ENCODE measurements at places on chromosomes 2 and 18. TPM values are rescaled to one million over a fixed set of nuclear protein-coding genes. Genes with fewer than 3 reads are reported as not detected.

GRCh38 chr2:242057379-242058040 lies 188.0 kb downstream of the RTP5 start:
- no peak overlapping the region for H3K27ac ChIP-seq
- no peak overlapping the region for H3K4me3 ChIP-seq
- no peak for DNase-seq
- no peaks in the 10 kb centered on the region for H3K27me3 ChIP-seq
- no peaks in the 10 kb centered on the region for H3K4me1 ChIP-seq

GRCh38 chr2:45180779-45181178 lies 171.5 kb upstream of the SIX2 start:
- no peaks in the 10 kb centered on the region for H3K4me1 ChIP-seq
- no peak for DNase-seq
- no peaks in the 10 kb centered on the region for H3K27me3 ChIP-seq
- no peak overlapping the region for H3K4me3 ChIP-seq

DNA sequence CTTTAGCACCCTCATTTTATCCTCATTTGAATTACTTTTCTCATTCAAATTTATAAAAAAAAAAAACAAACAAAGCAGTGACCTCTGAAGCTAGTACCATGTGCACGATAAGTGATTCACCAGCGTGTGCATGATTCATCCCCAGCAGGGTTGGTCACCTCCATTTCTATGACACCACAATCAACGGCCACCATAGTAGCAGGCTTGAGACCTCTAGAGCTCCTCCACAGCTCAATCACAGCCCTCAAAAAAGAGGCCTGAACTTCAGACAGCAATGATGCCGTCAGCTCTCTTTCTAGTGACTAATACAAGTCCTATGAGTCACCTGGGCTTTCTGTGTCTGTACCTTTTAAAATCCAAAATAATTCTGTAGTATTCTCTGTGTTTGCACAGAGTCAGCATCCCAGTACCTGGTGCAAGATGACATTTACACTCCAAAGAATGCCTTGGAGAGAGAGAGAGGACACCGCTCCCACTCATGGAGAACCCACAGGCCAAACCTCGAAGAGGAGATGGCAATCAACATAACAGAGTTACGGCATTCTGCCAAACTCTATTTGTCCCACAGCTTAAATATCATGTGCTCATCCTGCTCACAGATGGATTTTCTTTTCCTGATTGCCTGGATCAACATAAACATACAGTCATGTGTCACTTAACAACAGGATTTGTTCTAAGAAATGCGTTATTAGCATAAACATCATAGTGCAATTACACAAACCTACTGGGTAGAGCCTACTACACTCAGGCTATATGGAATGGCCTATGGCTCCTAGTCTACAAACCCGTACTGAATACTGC lies 58.7 kb downstream of the L3MBTL4 start:
- no peak overlapping the region for H3K27ac ChIP-seq
- no peak for DNase-seq
- no peaks in the 10 kb centered on the region for H3K4me1 ChIP-seq
- no peaks in the 10 kb centered on the region for H3K36me3 ChIP-seq
- H3K27me3 ChIP-seq, result no peaks in the 10 kb centered on the region

Gene SNED1
- 55.7 TPM for total RNA-seq

GRCh38 chr2:170717991-170718589 lies 3.0 kb downstream of the SP5 start:
- no peak overlapping the region for H3K4me3 ChIP-seq
- H3K4me1 ChIP-seq, result peaks cover 15% of the 10 kb centered on the region
- H3K36me3 ChIP-seq, result no peaks in the 10 kb centered on the region
- H3K27me3 ChIP-seq, result no peaks in the 10 kb centered on the region
- no peak overlapping the region for H3K27ac ChIP-seq
- no peak for DNase-seq

GRCh38 chr2:113973810-113974209 lies 83.9 kb downstream of the ACTR3 start:
- H3K4me1 ChIP-seq, result peaks cover 4% of the 10 kb centered on the region
- no peaks in the 10 kb centered on the region for H3K36me3 ChIP-seq
- H3K4me3 ChIP-seq, result no peak overlapping the region
- no peaks in the 10 kb centered on the region for H3K27me3 ChIP-seq
- H3K27ac ChIP-seq, result no peak overlapping the region

- no peaks in the 10 kb centered on the region for H3K27me3 ChIP-seq
- H3K27ac ChIP-seq, result peak overlapping the region; percentile 76
- no peak for DNase-seq
- no peaks in the 10 kb centered on the region for H3K36me3 ChIP-seq
- peaks cover 1% of the 10 kb centered on the region for H3K4me1 ChIP-seq
Observed at GRCh38 chr2:119305497-119306195, 61.0 kb downstream of the C2orf76 start.

Gene ACVR1C
- total RNA-seq, result 4.3 TPM

Gene IL36A
- not detected for total RNA-seq

GRCh38 chr2:171389780-171390179 lies 44.0 kb downstream of the METTL8 start:
- H3K36me3 ChIP-seq, result no peaks in the 10 kb centered on the region
- DNase-seq, result no peak
- H3K27ac ChIP-seq, result no peak overlapping the region
- no peaks in the 10 kb centered on the region for H3K4me1 ChIP-seq
- no peaks in the 10 kb centered on the region for H3K27me3 ChIP-seq
